ENCODE measurements at places on chromosomes 13 and 19.
A peak's percentile ranks its signal among the peaks of the same experiment; 100 is the strongest.

GRCh38 chr13:45269204-45269603, 68.4 kb upstream of the KCTD4 start:
- DNase-seq: no peak

DNA sequence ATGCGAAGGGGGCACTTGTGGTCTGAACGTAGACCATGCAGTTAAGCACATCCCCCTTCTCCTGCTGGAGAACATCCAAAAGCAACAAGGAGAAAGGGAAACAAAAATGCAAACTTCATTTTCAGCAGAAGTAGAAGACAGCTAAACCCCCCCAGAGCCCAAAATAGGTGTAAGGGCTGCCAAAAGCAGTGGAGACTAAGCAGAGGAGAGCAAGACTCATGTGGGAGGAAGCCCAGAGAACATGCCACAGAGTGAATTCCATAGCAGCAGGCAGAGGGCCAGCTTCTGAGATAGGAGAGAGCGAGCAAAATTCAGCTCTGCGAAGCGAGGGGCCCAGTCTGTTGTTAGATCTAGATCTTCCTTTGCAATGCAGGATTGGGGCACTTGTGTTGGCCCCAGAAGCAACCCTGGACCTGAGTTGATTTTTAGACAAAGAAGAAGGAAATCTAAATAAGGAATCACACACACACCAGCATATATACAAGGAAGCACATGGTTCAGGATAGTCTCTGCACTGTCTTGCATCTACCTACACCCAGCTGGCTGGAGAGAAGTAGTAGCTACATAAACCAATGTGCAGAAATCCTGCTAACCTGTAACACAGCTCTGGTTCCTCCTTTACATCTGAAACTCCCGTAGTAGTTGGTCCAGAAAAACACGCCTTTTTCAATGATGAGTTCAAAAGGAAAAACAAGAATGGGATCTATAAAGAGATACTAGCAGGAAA, 199.6 kb downstream of the SPRY2 start:
- no peak for DNase-seq

DNA sequence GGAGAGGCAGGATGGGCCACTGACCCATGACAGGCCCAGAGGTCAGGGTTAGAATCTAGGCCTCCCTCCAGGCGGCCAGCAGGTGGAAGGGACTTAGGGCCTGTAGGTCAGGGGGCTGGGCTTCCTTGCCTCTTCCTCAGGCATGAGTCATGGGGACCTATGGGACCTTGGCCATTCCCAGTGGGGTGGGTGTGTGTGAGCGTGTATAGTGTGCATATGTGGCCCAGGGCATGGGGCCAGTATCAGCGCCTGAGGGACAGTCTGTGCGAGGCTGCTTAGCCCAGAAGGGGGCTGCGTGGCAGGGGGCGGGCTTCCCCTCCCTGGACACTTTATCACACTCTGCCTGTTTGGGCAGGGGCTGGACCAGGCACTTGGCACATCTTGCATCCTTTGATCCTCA, 13.3 kb downstream of the KCTD15 start:
- no peak for DNase-seq

GRCh38 chr19:8361921-8362793, 1.8 kb upstream of the ANGPTL4 start:
- DNase-seq: peak; percentile 66

GRCh38 chr13:66224663-66225062, 1005.5 kb downstream of the PCDH9 start:
- DNase-seq: no peak

DNA sequence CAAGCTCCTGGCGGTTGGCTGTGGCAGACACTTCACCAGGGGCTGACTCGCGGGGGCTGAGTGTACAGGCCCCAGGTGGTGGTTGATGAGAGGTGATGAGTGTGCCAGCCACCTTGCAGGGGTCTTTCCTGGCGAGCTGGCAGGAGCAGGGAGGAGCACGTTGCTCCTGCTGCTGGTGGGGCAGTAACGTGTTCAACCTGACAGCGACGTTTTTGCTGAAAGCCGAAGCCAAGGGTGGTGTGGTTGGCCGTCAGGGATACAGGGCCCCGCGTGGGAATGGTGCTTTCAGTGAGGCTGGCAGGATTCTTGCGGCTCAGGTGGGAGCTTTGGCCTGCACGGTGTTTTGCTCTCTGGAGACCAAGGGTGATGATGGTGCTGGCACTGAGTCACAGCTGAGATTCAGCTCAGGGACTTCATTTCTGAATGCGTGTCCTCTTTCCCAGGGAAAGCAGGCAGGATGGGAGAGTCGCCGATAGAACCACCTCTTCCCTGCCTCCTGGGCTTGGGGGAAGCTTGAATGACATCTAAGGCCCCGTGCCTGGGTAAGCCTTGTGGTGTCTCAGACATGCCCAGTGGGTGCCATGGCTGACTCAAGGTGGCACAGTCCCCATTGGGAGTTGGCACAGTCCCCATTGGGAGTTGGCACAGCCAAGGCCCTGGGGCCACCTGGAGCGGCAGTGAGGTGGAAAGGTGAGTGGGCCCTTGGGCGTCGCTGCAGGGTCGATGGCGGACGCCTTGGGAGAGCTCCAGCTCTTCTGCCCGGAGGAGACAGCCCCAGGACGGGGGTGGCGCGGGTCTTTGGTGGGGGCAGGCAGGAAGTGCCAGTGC, 8.8 kb downstream of the DAZAP1 start:
- no peak for DNase-seq

DNA sequence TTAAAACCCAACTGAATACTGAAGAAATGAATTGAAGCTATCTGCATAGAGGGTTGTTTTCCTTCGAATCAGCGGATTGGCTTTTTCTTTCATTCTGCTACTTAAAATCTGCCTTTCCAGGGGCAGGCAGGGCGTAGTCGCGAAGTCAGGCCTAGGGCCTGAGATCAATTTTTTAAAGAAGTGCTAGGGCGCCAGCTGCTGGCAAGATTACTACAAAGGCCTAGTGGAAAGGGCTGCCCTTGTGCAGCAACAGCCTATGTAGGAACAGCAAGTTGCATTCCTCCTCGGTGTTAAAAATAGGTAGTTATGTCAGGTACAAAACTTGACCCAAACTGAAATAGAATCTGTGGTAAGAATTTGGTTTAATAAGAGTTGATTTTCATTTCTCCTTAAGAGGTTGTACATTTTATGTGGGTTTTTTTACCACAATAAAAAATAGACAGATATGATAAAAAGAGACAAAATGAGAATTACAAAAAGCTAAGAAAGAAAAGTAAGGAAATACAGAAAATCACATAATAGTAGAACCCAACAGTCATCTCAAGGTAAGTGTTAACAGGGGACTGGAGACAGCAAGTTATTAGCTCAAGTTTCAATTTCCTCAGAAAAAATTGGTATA, 9.5 kb upstream of the URAD start:
- DNase-seq: peak; percentile 59

GRCh38 chr19:33387351-33388230, 14.1 kb downstream of the CEBPG start:
- no peak for DNase-seq

DNA sequence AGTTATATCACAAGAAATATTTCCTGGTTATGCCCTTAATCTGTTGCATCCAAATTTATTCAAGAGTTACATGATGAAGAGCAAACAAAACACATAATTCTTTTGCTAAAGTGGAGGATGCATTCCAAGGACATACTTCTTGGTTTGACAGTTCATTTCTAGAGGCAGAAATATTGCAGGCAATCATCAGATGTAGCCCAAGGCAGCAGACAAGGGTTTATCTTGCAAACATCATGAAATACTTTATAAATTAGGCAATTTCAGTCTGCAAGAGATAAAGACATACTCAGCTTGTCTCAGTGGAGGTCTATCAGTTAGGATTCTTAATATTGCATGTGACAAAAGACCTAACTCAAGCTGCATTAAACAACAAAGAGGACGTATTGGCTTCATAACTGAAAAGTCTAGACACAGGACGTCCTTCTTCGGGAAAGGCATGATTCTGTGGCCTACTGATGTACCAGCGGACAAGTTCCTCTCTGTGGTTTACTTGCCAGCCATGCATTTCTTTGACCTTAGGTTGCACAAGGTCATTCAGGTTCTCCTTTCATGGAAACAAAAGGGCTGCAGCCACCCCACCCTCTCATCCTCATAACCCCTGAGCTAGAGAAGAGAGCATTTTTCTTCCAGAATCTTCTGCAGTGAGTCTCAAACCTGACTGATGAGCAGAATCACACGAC, 204.1 kb downstream of the KATNAL1 start:
- DNase-seq: no peak

- DNase-seq: no peak
Observed at GRCh38 chr13:26219726-26220125, 2.4 kb downstream of the RNF6 start.

- no peak for DNase-seq
Observed at GRCh38 chr19:47538812-47539211, 23.9 kb upstream of the NAPA start.

DNA sequence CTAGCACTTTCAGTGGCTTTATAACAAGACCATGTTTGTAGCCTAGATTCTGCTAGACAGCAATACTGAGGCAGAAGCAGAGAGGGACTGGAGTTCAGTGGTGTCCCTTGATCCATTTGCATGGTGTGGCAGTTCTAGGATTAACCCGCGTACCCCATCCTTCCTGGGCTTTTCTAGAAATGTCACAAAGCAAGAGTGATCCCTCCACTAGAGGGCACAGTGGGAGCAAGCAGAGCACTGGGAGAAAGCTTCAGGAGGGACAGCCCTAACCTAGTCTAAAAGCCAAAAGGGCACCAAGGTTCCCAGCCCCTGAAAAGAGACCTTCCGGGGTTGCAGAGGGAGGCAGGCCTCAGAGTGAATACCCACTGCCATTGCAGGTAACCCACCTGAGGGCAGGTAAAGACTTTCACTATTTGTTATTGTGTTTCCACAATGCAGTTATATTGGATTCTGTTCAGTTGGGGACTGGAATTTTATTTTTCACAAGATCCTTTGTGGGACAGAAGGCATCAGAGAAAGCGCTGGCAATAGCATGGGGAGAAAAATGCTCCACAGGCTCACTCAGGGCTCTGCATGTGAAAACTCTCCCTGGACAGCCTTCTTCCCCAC, 170.6 kb downstream of the FLT1 start:
- peak; percentile 65 for DNase-seq

DNA sequence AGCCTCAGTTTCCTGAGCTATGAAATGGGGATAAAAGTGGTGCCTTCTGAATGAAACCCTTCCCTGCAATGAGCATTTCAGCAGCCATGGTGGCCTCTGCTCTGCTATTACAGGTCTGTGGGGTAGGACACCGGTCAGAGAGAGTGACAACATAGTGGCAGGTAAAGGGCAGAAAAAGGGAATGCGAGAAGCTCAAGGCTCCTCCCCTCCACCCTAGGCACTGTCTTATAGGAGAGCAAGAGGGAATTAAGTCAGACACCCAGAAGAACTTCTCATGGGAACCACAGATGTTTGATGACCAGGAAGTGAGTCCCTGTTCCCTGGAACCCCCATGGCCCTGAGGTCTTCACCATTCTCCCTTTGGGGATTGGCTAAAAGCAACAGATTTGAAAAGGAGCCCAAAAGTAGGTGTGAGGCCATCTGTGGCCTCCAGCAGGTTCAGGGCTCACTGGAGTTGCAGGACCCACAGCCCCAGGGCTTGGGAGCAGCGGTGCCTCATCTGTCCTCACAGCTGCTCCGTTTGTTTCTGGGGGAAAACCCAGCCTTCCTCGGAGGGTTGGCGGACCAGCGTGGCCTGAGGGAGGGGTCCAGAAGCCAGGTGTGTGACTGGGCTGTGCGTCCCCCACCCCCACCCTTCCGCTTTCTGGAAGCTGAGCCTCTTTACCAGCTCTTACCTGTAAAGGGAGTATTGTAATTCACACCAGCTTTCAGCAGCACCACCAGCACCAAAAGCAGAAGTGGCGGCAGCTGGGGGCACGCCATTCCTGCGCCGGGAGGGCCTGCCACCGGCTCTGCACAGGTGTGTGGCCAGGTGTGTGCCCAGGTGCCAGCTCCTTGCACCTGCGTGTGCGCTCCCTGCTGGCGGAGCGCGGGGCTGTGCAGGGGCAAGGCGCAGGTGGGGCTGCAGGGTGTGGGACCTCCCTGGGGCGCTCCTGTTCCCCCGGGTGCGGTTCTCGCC, 19.4 kb downstream of the IQCN start:
- DNase-seq: no peak

- no peak for DNase-seq
Observed at GRCh38 chr13:84885868-84886267, 913.4 kb downstream of the SLITRK6 start.

GRCh38 chr13:44732503-44733098, 156.5 kb upstream of the TSC22D1 start:
- DNase-seq: no peak

DNA sequence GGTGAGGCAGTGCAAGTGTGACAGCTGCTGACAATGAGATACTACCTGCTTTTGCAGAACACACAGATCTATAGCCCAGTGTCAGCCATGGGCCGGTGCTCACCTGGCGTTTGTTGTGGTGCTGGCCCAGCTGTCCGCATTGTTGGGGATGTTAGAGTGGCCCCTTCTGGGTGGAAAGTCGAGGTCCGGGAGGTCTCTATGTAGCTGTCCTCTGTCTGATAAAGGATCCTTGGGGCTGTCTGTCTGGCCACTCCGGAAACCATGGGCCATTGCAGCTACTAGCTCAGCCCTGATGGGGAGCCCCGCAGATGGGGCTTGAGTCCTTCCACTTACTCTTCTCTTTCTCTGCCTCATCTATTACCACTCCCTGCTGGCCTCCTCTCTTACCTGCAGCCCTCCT, 181.5 kb upstream of the TSHZ3 start:
- DNase-seq: no peak

DNA sequence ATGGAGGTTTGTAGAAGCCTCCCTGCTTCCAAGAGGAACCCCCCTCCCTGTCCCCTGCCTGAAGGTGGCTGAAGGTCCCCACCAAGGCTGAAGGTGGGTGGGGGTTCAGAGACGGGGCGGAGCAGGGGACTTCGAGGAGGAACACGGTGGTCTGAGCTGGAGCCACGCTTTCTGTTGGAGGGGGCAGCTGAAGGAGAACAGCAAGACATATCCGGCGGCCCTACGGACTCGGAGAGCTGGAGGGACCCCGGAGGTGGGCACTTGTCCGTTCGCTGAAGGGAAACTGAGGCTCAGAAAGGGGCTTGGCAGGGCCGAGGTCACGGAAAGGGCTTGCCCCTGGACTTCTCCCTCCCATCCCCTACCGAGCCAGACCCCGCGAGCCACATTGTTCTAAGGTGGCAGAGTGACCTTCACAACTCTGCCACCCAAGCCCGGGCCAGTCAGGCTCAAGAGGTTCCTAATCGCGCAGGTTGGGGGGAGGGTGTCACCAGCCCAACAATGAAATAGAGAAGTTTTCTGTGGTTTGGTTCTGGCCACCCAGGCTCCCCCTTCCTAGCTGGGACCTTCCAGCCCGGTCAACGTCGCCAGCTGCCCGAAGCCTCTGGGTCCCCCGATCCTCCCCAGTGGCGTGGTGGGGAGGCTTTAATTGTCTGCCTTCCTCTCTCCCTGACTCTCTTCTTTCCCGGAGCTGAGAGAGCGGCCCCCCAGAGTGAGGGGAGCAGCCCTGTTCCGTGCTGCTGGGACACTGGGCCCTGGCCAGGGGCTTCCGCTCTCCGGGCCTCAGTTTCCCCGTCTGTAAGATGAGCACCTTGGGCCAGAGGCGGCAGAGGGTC, 15.5 kb upstream of the KCNN1 start:
- no peak for DNase-seq

- no peak for DNase-seq
Observed at GRCh38 chr13:73531014-73531413, 472.2 kb downstream of the KLF5 start.

GRCh38 chr13:109131698-109132257, 502.4 kb downstream of the MYO16 start:
- no peak for DNase-seq

- DNase-seq: peak; percentile 41
Observed at GRCh38 chr19:42480335-42481095, 37.8 kb upstream of the CXCL17 start.
